ENCODE measurements at places on chromosomes 16 and 17. TPM values are rescaled to one million over a fixed set of nuclear protein-coding genes. Genes with fewer than 3 reads are reported as not detected.
A peak's percentile ranks its signal among the peaks of the same experiment; 100 is the strongest.

GPR139 gene
- total RNA-seq: not detected

DNA sequence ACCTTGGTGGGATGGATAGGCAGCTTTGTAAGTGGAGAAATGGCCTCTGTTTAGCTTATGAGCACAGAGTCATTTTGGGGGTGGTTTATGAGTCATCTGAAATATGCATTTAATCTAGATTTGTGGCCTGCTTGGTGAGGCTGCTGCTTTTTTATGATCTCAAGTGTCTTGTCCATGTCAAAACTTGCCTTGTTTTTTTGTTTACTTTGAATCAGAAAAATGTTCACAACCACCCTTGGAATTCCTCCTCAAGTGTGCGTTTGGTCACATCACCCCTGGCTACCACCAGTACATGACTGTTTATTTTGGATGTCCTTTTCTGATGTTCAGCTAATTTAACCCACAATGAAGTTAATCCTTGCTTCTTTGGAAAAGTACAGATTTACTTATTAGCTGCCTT, 64.6 kb downstream of the FTO start:
- no peak for ATAC-seq

DNA sequence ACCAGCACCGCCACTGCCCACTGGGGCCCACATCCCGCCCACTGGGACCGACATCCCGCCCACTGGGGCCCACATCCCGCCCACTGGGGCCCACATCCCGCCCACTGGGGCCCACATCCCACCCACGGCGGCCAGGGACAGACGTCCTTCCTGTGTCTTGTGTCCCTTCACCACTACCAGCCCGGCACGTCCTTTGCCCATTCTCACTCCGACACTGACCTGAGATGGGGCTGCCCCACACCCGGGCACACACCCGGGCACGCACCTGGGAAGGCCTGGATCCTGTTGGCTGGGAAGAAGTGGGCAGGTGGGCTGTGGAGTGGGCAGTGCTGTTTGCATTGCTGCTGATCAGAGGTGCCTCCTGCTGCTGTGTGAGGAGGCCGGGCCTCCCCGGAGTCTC, 28.4 kb upstream of the GNG13 start:
- no peak for ATAC-seq

- ATAC-seq: no peak
Measured at GRCh38 chr16:60608971-60609370, 1427.3 kb downstream of the CDH8 start.

GRCh38 chr17:82496529-82497434, 22.8 kb upstream of the FOXK2 start:
- ATAC-seq: peak; percentile 89

DNA sequence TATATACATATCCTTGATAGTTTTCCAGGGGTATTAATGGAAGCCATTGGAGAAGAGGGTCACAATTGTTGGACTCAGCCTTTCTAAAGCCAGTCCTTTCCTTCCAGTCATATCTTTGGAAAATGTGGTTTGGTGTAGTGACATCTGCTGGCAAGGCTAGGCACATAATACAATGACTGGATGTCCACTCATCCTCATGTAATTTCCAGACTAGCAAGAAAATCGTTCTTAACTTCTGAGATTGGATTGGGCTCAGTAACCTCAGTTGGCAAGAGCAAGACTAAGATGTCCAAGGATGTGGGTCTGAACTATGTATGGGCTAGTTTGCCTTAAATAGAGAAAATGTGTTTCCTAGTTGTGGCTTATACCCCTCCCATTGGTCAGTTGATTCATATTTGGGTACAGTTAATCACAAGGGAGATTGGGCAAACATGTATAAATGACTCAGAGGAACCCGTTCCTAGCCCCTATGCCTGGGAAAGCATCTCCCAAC, 8.7 kb upstream of the KAT7 start:
- peak; percentile 57 for ATAC-seq

DNA sequence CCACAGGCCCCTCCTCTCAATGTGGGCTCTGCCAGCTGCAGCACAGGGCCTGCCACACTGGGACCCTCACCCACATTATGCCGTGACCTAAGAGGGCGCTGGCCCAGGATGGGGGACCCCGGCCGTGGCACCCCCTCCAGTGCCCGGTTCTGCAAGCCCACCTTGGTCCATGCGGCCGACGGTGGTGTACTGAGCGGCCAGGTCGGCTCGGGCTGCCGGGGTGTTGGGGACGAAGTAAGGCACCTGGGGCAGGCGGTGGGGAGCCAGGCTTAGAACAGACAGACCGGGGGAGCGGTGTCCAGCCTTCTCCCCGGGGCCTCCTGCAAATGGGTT, 6.5 kb downstream of the SGSH start:
- ATAC-seq: no peak

- no peak for ATAC-seq
Measured at GRCh38 chr16:14028202-14028601, 42.9 kb upstream of the MRTFB start.

DNA sequence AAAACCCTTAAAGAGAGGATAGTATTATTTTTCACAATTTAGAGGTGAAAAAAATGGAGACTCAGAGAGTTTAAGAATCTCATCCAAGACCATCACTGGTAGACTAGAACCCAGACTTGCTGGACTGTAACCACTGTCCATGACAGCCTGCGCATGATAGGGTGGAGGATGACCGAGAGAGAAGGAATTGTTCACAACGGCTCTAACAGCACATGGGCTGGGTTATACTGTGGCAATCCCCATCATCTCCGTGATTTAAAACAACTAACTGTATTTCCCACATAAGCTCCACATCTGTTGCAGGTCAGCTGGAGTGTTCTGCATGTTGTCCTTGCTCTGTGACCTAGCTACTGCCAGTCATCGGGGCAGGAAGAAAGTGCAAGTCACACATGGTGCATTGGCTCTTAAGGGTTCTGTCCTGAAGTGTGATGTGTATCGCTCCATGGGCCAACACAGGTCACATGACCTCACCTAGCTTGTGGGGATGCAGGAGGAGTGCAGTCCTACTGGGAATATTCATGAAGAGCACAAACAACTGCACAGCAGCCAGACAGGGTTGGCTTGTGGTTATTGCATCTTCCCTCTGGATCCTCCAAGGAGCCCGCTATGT, 131.2 kb upstream of the MPHOSPH6 start:
- ATAC-seq: no peak

DNA sequence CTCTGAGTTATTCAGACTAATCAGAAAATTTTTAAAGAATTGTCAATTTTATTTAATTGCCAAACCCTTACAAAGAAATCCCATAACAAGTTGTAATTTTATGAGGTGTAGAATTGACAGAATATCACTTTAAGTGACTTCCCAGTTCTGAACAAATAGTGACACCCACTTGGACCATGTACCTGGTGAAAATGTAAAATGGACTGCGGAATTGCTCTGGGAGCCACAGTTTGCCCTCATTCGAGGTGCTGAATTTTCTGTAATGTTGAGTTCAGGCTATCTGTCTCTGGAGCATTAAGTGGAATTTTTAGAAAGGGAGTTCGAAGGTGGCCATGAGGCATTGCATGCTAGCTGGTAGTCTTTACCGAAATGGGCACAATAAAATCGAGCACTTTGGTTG, 5.1 kb downstream of the GNAO1 start:
- no peak for ATAC-seq

DNA sequence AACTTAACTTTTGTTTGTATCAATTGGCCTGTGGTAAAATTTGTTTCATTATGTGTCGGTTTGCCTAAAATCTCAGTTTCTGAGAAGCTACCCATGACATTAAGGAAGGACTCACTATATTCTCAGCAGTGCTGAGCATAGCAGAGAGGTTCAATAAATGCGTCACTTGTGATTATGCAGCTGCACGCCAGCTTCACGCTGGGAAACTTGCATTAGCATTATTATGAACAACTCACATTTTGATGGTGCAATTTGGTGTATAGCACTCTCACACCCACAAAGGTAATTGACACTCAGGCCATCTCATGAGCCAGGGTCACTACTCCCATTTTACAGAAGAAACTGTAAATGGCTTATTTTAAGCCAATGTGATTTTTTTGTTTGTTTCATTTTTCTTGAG, 80.6 kb upstream of the SALL1 start:
- no peak for ATAC-seq

DNA sequence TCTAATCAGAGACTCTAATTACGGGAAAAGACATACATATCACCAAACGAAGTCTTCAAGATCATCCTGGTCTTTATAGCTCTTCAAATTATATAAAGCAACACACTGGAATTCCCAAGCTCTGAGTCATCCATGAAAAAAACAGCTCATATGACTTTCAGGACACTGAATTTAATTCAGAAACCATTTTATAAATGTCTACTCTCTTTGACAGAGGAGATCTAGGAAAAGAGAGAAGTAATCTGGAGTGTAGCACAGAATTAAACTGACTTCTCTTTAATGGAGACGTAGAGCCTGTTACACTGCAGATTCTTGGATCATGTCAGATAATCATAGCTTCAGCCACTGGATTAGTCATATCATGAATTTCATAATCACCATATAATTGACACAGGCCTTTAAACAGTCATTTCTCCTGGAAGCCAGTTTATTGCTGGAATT, 86.8 kb upstream of the WSB1 start:
- peak; percentile 80 for ATAC-seq

DNA sequence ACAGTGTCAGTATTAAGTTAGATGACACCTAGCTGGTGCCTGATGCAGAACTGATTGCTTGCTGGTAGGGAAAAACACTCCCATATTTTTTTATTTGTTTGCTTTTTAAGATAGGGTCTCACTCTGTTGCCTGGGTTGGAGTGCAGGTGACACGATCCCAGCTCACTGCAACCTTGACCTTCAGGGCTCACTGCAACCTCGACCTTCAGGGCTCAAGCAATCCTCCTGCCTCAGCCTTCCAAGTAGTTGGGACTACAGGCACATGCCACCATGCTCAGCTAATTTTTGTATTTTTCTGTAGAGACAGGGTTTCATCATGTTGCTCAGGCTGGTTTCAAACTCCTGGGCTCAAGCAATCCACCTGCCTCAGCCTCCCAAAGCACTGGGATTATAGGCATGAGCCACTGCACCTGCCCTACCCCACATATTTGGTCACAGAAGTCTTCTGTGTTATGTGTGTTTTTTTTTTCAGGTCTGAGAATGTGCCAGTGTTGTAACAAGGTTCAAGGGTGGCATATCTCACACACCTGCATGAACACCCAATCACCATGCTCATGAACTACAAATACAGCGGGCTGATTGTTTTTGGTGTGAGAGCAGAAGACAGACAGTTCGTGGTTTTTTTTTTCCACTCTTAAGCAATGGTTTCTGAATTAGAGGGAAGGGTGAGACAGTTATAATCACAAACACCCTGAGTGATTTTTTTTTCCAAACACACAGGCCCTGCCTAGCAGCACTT, 22.8 kb downstream of the SPAG9 start:
- no peak for ATAC-seq

GRCh38 chr16:23182206-23182678, 303 bp upstream of the SCNN1G start:
- ATAC-seq: peak; percentile 92
